ENCODE measurements at places on chromosomes 3 and 15.

GRCh38 chr3:56862352-56863062, 60.8 kb upstream of the ARHGEF3 start:
- DNase-seq: no peak

DNA sequence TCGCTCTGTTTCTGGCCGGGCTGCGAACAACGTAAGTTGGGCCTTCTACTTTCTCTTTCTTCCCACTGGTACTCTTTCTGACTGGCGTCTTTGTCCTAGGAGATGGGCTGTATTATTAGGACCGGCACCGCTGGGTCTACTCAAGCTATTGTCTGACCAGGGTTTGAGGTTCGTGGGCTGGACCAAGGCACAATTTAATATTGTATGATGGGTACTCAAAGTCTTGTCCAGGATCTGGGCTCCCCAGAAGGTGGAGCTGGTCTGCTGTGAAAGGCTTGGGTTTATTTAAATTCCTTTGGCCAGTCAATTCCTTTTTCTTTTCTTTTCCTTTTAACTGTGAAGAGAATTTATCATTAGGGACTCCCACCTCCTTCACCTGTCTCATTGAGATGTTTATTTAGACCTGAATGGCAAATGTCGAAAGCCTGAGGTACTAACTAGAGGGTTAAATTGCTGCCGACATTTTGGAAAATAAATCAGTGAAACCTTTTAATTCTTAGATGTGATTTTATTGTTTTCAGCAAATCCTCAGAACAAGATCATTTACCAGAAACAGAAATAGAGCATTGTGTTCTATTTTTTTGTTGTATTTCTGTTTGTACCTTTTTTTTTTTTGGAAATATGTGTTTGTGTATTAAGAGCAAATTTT, 410 bp downstream of the LRRC49 start:
- DNase-seq: no peak

DNA sequence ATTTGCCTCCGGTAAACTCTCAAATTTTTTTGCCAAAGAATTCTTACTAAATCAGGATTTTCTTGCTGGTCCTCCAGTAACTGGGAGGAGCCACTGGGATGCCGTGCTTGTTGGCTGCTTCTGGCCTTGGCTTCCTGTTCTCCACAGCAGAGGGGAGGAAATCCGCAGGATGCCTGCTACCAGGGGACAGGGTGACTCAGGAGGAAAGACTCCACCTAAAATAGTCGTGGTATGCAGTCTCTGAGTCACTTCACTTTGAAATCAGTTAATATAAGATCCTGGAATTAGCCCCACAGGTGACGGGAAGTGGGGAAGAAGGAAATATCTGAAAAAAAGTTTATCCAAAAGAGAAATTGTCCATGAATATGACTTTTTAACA, 6.5 kb upstream of the TM4SF18 start:
- DNase-seq: no peak

DNA sequence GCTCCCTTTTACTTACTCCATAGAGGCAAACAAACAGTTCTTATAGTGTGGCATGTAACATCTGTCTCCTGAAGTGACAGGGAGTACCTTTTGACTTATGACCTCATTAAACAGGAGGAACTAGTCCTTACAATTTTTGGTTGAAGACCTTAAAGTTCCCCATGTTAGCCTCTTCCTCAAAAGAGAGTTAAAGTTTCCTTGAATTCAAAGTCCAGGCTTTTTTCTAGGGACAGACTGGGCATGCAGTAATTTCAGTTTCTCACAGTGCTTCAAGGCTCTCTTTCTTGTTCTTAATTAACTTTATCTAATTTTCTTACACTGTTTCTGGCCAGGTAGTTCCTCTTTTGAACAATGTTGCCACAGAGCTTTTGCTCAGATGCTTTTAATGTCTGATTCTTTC, 12.1 kb downstream of the GOLM2 start:
- DNase-seq: no peak

- DNase-seq: no peak
Measured at GRCh38 chr3:52318186-52318816, 2.2 kb downstream of the DNAH1 start.
